ENCODE measurements at places on chromosomes 5 and 9.

DNA sequence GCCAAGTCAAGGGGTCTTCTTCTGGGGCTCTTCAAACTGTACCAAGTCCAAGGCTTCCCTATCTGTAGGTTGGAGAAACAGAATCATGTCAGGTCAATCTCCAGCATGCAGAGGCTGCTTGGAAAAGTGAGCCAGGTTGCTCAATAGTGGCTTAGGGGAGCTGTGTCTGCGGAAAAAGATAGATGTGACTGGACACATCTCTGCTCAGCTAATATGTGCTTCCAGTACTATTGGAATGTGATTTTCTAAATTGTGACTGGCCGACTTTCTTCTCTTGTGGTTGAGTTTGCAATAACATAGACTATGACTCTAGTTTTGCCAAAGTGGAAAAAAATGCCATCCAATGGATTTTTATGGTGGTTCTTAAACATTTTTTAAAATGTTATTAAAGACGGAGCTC lies 136.7 kb downstream of the BOD1 start:
- DNase-seq: no peak

GRCh38 chr5:62460578-62460983 lies 48.0 kb downstream of the IPO11 start:
- peak; percentile 4 for DNase-seq

GRCh38 chr5:158898185-158899177 lies 201.2 kb downstream of the EBF1 start:
- no peak for DNase-seq

- no peak for DNase-seq
Measured at GRCh38 chr9:8832955-8833354, 1033.4 kb upstream of the DMAC1 start.
